ENCODE measurements at places on chromosomes 5 and 9.

- DNase-seq = no peak
Measured at GRCh38 chr5:95712347-95712958, 18.7 kb upstream of the RHOBTB3 start.

DNA sequence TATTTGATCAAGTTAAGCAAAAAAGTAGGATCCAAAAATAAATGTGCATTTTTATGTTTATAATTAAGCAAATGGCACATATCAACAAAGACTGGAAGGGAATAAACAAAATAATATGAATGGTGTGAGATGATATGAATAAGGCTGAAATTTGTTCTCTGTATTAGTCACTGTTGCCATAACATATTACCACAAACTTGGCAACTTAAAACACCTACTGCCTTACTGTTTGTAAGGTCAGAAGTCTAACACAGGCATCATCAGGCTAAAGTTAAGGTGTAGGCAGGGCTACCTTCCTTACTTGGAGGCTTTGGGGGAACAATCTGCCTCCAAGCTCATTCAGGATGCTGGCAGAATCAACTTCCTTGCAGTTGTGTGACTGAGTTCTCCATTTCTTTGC lies 19.3 kb downstream of the PGGT1B start:
- no peak for DNase-seq

DNA sequence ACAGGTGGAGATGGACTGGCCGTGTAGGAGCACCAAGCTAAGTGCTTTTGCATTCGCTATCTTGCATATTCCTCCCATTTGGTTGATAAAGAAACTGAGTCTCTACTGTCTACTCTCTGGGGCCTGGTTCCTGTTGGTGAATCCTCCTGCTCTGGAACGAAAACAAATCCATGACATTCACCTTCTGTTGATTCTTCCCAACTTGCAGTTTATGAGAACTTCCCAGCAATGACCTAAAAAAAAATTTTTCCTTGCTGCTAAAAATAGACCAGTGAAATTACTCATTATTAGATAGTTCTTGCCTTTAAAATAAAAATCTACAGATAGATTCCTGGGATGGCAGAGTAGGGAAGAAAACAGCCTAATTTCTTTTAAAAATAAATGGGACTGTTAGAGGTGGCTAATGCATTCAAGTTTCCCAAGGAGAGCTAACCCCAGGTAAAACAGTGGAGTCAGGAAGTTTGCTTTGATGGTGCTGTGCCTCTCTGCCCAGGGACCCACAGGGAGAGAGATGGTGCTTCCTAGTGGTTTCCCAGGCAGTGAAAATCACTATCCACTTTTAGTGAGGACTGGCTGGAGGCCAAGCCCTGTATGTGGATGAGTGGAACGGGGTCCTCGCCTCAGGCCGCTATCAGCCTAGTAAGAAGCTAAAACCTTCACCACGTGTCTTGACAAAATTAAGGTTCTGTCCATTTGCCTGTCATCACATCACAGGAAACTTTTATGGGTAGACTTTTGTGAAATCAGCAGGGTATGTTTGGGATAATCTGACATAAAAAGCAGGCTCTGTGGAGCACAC lies 68.4 kb upstream of the NR3C1 start:
- DNase-seq = no peak

- DNase-seq = no peak
Measured at GRCh38 chr9:8660383-8660782, 860.8 kb upstream of the DMAC1 start.

GRCh38 chr5:8829323-8830029 lies 716.4 kb downstream of the SEMA5A start:
- no peak for DNase-seq

DNA sequence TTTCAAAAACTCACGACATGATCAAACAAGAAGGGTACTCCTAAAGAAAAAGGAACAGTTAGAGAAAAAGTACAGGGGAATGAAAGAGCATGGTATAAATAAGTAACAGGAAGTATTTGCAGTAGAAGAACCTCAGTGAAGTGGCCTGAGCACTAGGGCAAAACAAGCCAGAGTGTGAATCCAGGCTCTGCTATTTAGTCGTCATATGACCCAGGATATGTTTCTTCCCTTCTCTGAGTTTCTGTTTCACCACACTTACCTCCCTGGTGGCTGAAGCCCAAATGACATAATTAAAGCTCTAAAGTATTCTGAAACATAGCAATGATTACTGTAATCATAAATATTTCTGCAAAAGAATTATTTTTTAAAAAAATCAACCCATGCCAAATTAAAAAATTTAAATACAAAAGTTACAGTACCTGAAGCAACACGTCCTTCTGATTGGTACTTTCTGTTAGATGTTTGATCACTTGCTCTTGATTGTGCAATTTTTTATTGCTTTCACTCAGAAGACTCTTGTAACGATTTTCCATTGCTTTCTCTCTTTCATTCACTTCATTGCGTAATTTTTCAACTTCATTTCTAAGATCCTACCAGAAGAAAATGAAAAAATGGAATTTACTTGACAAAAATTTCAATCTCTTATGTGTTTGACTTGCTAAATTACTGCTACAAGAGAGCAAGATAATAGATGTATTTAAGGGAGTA lies 88.9 kb downstream of the CDK5RAP2 start:
- DNase-seq = no peak

DNA sequence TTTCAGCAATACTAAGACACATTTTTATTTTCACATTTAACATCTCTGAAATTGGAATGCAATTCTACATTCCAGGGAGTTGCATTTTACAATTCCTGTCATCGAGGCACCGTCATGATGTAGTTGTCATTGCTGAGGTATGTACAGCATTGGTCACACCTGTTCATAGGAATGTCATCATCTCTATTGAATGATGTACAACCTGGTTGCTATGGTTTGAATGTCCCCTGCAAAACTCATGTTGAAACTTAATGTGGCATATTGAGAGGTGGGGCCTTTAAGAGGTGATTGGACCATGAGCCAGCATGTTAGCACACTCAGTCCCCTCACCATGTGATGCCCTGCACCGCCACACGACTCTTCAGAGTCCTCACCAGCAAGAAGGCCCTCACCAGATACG lies 103.1 kb downstream of the CEMIP2 start:
- DNase-seq = no peak

DNA sequence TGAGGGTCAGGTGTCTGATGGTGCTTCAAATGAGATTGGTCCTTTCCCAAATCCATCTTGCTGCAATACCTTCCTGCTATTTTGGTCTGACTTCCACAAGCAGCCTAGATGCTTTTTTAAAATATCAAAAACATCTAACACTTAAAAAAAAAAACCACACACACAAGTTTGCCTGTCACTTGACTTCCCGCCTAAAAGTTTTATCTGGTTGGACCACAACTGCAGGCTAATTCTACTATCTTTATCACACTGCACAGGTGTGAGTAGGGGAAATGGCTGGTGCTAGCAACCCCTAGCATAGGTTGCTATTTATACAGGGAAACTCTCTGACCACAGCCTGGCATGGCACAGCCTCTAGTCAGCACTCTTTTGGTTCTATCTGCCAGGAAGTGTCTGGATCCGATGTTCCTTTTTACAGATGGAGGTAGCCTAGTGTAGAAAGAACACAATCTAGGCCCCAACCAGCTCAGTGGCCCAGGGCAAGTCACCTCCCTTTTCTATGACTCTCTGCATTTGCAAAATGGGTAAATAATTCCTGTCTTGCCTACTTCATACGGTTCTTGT lies at the start of gene HEMGN:
HEMGN (minus strand) TSS at position 92 of the 564 bp plus-strand sequence; CDS start at position 56, 36 bp downstream.
- DNase-seq = no peak

DNA sequence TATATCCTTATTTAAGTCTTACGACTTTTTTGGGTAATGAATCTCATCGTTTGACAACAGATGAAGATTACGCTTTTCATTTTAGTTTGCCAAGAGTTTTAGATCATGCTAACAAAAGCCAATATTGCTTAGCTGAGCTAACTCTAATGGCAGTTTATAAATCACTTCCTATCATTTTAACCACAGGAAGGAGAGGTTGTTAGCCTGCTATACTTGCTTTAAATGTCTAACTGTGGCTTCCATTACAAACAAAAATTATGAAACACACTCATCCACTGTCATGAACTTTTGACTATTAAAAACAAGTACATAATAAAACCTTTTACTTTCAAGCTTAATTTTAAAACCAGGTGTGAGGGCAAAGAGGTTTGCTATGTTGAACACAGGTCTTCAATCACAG lies 53.7 kb upstream of the ANKH start:
- no peak for DNase-seq

DNA sequence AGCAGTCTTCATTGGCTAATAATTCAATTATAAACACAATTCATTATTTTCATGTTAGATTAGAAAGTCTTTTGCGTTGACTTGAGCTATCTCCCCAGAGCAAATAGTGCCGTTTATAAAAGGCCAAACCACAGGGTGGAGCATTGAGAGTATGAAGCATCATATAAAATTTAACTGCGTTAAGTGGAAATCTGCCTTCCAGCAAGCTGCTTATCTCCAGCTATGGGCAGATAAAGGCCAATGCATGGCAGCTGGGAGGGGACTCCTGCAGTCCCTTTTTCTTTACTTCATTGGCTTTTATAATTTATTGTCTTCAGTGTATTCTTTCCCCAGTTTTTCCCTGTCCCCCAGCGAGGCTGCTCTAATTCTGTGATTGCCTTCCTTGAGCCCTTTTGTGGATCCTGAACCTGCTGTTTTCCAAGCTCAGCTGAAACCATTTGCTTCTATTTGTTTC lies 113.7 kb downstream of the TMEM232 start:
- DNase-seq = no peak

DNA sequence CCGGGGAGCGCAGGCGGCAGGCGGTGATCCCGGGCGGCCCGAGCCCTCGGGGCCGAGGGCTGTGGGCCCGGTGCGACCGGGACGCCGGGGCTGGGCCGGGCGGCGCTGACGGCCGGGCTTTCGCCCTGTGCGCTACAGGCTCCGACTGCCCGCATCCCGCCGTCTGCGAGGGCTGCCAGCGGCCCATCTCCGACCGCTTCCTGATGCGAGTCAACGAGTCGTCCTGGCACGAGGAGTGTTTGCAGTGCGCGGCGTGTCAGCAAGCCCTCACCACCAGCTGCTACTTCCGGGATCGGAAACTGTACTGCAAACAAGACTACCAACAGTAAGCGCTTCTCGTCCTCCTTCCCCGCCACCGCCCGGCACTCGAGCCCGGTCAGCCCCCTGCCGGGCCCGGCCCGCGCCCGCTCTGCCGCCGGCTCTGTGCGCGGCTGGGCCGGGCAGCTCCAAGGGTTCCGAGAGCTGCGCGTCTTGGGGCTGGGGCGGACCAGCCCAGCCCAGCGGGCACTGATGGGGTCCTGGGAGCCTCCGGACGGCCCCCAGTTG lies 1.6 kb downstream of the LMX1B start:
- DNase-seq = no peak

- DNase-seq = no peak
Measured at GRCh38 chr5:79237740-79238560, 2.0 kb downstream of the JMY start.

DNA sequence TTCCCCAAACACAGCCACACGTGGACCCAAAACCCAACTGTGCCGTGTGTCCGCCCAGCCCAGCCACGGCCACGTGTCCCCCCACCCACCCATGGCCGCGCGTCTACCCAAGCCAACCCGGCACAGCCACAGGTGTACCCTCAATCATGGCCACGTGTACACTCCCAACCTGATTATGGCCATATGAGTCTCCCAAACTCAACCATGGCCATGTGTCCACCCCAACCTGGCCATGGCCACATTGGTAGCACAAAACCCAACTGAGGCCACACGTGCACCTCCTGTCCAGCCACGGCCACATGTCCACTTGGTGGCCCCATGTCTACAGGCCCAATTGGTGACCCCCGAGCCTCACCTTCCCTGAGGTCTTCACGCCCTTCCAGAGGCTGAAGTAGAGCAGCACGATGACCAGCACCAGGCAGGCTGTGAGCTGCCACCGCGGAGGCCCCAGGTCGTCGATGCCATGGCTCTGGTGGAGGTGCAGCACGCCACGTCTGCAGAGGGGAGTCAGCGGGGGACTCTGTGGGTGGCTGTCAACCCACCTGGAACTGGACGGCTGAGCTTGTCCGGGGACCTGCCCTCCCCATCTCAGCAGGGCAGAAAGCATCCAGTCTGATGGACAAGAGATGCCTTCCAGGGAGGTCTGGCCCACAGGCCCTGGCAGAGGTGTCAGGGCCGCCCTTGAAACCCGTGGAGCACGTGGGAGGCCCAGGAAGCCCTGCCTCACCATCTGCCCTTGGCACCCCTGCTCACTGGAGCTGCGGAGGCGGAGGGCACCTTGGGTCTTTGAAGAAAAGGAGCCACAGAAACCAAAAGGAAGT lies 23.5 kb downstream of the SLC6A3 start:
- no peak for DNase-seq

DNA sequence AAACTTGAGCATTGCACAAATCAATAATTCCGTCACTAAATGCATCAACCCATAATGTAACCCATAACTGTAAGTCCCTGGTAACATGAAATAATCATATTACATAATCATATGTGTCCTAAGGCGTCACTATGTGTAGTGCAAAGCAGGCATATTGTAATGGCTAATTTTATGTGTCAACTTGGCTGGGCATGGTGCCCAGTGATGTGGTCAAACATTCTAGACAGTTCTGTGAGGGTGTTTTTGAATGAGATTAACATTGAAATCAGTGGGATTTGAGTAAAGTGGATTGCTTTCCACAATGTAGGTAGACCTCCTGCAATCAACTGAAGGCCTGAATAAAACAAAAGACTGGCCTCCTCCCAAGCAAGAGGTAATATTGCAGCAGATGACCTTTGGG lies 794.4 kb upstream of the ACO1 start:
- no peak for DNase-seq

DNA sequence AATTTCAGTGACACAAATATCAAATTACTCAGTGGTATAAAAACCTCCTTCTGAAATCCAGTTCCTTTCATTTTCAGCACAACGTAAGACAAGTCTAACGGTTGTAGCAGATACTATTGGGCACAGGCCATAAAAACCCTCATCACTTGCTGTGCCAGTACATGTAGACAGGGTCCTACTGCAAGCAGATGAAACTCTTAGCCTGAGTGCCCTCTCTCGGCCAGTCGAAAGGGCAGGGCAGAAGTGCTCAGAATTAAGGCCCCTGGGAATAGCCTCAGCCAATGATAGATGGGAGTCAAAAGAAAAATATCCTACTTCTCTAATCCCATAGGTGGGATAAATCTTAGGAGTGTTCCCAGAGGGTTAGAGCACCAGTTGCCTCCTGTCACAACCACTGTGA lies 168.5 kb upstream of the FER start:
- DNase-seq = no peak

DNA sequence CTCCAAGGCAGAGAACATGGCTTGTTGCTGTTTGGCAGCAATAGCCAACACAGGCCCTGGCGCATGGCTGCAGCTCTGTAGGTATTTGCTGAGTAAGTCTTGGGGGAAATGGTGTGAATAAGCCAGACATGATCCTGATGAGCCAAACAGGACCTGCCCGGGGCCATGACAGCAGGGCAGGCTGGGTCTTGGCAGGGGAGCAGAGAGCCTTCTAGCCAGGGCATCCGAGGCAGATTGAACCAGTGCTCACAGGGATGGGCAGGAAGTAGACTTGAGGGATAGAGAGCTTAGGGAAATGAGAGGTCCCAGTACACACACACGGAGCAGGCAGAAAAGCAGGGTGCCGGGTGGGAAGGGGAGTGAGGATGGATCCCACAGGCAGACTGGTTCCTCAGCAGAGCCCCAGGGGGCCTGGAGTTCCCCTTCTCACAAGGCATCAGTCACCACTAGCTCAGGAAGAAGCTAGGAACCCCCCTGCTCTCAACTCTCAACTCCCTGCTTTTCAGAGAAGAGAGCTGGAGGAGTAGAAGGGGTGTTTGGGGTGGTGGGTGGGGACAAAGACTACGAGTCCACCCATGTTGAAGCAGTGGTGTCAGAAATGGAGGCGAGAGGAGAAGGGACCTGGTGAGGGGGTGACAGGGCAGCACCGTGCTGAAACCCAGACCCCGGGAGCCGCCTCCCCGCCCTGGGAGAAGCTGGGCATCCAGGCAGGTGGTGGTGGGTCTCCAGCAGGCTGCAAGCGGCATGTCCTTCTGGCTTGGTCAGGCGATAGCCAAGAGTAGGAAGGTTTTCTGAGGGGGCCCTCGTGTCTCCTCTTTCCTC lies 111.1 kb downstream of the RGS3 start:
- DNase-seq = no peak
